LoVo (cell line): ENCODE measurements at places on chromosomes 7 and 10.

DNA sequence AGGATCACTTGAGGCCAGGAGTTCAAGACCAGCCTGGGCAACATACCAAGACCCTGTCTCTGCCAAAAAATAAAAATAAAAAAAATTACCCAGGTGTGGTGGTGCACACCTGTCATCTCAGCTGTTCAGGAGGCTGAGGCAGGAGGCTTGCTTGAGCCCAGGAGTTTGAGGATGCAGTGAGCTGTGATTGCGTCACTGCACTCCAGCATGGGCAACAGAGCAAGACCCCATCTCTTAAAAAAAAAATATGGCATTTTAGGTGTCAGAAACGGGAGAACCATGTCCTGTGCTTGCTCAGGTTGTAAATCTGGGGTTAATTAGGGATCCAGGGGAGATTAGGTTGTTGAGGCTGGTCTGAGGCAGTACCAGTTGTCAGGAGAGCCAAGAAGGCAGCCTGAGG lies 64.9 kb downstream of the GTF2IRD1 start:
- DNase-seq = no peak

DNA sequence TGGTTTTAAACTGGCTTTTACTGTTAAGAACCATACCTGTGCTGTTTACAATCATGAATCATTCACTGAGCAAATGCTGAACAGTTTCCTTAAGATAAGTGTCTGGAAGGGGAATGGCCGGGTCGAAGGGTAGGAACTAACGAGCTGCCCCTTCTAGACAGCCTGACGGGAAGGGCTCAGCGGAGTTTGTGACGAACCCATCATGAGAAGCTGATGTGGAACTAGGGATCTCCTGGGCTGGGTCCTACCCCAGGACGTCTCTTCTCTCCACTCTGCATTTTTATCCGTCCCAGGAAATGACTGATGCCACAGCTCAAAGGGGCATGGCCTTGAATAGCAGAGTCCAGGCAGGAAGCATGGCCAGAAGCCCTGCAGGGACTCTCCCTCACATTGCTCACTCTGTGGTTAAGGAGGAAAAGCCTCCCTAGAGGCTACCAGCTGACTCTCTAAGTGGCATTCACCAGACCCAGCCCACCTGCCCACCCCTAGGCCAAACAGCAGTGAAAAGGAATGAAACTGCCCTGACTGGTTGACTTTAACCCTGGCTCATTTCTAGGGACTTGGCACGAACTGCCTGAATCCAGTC lies 112.0 kb downstream of the PFKFB3 start:
- DNase-seq = no peak

GRCh38 chr7:28272461-28272877 lies 91.9 kb upstream of the JAZF1 start:
- no peak for DNase-seq

DNA sequence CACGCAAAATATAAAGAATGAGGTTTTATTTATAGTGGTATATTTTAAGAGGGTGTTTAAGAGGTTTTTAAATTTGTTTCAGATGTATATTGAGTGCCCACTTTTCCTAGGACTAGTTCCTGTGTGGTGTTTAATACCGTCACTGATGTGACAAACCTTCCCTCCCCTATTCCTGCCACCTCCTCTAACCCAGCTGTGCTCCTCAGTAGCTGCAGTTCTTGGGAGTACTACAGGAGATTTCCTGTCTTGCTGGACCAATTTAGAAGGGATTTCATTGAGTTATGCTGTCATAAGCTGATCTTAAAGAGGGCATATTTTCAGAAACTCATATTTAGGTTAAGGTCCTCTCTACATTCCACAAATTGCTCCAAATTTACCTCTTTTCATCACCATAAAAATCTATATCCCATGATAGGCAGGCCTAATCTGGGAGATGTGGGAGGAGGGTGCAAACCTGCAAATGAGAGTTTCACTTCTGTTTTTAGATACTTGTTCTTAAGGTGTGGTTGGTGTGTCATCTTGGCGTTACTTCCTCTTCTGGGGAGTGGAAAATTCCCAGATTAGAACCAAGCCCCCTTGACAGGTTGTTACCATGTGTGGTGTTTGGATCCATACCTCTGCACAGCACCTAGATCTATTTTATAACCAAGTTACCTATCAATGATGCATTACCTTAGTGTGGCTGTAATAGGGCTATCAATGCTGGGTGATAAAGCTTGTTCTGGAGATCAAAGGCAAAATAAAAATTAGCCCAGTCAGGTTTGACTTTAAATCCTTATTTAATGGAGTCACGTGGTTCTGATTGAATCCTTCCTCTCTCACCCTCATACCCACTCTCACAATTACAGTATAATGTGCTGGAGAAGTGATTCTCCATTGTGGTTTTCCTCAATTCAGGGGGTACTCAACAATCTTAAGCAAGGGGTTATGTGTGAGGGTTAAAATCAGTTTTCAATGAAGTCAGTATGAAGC lies 141.1 kb downstream of the CDK14 start:
- DNase-seq = no peak

DNA sequence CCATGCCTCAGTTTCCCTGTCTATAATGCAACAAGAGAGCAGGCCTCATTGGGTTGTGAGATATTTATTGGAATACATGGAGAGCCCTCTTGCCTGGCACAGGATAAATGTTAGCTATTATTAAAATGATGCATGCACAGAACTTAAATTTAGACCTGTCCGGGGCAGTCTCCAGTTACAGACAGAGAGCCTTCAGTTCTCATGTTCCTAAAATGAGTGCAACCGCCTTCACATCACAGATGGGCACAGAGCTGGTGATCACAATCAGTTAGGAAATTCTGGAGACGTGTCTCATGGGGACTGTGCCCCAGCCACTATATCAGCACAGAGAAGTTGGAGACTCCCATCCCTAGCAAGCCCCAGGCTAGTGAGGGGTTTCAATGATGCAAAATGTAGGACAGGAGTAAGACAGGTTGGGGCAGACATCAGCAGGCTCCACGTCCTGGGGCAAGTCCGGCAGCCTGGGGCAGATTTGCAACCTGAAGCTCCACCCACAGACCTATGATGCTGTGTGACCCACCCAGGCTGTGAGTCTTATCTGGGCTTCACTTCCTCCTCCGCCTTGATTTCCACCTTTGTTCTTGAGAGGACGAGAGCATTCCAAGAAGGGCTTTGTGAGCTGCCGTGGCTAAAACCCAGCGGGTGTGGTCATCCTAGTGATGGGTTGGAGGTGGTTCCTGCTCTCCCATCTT lies 49.4 kb downstream of the CXCL12 start:
- DNase-seq = no peak

GRCh38 chr7:48083114-48083830 lies 5.8 kb upstream of the UPP1 start:
- peak; percentile 16 for DNase-seq

GRCh38 chr10:22647244-22647643 lies 67.1 kb downstream of the PIP4K2A start:
- no peak for DNase-seq

- DNase-seq = no peak
Measured at GRCh38 chr10:18252086-18252485, 111.9 kb downstream of the CACNB2 start.

DNA sequence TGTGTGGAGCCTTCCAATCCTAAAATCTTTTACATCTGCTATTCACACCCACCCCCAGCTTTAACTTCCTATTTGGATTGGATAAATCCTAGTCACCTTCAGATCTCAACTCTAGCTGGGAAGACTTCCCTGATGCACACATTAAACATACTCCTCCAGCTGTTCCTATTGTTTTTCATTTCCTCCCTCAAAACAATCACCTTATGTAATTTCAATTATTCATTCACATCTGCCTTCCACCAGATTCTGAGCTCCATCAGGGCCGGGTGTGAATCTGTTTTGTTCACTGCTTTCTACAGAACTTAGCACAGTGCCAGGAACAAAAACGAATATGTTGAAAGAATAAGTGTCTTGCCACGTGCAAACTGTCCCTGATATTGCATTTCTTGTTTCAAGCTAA lies 497.4 kb downstream of the PLXDC2 start:
- no peak for DNase-seq

DNA sequence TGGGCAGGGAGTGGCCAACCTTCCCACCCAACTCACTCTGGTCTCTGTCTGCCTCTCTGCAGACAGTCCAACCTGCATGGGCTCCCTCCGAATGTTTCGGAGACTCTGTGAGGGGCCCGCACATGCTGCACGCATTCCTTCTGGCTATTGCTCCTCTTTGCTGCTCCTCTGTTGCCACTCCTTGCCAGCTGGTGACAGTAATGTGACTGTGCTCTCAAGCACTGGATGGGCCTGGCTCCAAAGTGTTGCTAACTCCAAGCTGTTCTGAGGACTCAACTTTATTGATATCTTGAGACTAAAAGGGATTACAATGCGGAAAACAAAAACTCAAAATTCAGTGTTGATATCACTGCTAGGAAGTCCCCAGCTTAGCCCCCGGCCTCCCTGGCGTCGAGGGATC lies 105.4 kb upstream of the KIF5B start:
- no peak for DNase-seq

DNA sequence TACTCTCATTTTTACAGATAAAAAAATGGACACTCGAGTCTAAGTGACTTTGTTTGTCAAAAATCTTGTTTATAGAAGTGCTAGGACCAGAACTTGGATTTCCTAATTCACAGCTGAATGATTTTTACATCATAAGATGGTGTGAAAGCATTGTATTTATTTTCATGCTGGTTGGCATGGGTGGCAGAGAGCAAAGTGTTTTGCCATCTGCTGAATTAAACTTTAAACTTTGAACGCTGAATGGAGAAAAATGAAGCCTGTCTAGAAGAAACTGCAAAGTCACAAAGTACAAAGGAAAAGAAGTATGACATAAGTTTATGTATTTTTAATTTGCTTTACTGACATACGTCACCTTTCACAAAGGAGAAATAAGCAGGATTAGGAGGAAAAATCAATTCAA lies 142.0 kb downstream of the NRBF2 start:
- DNase-seq = no peak
